Karpas-422 (cell line): ENCODE measurements at places on chromosomes 16 and 17.

- no peak for DNase-seq
Observed at GRCh38 chr17:7122381-7122780, 7.8 kb upstream of the ASGR2 start.

DNA sequence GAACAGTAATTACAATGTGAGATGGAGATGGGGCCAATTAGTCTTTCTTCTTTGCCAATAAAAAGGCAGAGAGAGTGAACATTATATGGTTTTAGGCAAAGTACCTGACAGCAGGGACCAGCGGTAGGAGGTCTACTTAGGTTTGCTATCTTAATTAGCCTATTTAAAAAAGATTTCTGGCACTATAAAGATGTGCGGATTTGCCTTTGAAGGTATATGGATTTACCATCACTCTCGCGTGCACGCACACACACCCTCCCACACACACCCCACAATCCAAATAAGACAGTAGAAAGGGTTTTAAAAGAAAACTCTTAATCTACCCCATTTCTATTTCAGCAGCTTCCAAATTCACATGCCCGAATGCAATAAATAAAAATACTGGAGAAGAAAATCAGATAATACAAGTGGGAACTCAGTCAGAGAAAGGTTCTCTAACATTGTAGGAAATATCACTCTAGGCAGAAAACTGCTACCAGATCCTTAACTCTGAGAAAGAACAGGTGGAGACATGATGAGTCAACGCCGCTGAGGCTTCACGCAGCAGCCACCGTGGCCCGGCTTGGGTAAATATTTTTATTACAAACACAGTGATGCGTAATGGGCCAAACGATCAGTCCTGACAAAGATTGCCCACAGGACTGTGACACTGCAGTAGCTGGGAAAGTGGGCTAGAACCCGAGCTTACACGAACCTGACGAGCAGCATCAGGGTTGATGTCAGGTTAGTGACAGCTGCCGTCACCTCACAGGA is 66.6 kb upstream of the AXIN2 start:
- DNase-seq: no peak

DNA sequence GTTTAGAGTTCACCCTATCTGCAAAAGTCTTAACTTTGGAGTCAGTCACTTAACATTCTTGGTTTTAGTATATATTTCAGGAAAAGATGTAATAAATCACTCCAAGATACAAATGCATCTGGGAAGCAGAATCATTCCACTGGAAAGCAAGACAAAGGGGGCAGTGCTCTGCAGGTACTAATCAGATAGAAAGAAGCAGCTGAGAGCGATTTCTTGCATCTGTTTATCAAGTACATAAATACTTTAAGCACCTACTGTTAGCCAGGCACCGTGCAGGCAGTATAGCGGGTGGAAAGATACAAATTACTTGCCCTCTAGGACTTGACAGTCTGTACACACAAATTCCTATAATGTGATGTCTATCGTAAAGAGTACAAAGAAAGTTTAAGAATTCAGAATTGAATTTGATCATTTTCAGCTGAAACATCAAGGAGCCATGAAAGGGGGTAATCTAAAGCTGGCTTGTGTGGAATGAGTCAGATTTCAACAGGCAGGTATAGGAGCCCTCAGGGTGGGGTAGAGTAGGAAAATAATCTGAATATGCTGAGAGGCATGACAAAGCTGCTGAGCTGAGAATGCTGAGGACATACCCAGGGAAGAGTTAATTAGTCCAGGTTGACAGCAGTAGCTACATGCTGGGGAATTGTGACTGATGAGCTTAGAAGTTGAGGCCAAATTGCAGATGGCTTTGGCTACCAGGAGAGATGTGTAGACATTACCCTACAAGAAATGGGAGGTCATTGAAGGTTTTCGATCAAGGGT is 110.2 kb downstream of the CA10 start:
- DNase-seq: no peak

GRCh38 chr16:65121870-65122723 is at the start of gene CDH11:
TSS of gene CDH11 (minus strand) at chr16:65122063. CDS start at chr16:65004869, 117,194 bp downstream.
- DNase-seq: no peak

- no peak for DNase-seq
Observed at GRCh38 chr17:39732586-39732985, 2.3 kb upstream of the MIEN1 start.

DNA sequence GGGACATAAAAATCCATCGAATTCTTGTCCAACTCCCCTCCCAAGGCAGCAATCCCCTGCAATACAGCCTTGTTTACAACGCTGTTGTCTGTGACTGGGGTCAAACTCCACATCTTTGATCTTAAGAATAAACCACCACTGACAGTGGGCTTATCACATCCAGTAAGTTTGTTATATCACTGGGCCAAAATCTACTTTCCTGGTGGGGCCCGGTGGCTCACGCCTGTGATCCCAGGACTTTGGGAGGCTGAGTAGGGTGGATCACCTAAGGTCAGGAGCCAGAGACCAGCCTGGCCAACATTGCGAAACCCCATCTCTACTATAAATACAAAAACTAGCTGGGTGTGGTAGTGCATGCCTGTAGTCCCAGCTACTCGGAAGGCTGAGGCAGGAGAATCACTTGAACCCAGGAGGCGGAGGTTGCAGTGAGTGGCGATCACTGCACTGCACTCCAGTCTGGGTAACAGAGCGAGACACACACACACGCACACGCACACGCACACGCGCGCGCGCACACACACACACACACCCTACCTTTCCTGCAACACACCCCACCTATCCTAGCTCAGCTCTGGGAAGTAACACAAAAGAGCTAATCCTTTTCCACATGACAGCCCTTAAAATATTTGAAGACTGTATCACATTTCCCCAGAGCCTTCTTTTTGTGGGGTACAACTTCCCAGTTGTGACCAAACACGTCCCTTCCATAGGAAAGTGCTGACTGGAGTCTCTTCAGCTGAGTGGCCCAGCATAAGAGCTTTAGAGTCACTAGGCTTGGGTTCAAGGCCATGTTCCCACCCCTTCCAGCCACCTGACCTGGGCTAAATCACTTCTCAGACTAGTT is 20.9 kb upstream of the ABCC1 start:
- no peak for DNase-seq

DNA sequence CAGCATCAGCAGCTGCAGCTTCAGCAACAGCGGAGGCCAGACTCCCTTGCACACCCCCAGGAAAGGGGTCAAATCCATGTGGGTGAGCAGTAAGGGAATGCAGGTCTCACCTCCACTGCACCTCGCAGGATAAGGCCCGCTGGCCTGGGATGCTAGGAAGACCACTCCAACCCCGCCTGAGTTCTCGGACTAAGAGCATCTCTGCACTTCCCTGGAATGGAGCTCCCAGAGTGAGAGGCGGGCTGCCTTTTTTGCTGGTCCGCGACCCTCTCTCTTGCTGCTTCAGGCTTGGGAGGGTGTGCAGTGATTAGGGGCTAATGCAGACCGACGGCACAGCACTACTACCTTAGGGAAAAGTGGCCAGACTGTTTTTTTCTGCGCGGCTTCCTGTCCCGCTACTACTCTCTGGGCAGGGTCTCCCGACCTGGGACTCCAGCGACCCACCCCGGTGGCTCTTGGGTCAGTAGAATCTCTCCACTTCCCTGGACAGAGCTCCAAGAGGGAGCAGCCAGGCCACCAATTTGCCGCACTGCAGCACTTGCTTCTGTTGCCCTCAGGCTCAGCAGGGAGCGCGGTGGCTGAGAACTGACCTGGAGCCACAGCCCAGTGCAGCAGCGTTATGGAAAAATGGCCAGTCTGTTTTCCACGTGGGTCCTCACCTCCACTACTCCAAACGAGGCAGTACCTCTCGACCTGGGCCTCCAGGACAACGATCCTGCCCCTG is 480.4 kb downstream of the CDH8 start:
- DNase-seq: no peak

DNA sequence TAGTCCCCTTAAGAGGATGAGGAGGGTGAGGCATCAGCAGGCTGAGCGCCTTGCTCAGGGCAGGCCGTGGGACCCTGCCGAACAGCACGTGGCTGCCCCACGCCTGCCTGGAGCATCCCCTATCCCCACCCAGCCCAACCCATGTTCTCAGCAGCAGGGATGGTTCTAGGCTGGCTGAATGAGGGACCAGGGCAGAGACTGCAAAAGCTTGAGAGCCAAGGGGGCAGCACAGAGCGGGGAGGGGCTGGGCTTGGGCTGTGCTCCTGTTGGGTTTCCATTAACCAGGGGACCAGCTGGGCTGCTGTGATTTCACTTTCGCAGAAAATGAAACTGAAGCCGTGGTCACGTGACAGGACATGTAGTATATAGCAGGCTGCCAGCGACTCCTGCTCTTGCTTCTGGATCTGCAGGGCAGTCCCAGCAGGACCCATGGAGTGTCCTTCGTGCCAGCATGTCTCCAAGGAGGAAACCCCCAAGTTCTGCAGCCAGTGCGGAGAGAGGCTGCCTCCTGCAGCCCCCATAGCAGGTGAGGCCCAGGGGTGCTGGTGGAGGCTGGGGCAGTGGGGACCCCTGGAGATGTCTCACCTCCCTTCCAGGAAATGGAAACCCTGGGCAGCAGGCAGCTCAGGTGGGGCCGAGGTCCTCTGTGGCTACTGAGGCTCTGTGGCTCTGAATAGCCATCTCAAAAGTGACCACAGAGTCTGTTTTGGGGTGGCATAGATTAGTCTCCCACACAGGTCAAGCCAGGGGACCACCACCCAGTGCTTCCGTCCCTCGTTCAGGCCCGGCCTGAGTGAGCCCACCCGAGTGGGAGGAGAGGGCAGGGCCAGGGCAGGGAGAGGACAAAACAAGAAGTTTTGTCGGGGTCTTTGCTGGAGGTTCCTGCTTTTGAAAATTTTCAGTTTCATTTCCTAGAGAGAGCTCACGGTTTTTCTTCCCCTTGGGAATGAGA is 2.9 kb downstream of the RNF213 start:
- DNase-seq: peak; percentile 81

DNA sequence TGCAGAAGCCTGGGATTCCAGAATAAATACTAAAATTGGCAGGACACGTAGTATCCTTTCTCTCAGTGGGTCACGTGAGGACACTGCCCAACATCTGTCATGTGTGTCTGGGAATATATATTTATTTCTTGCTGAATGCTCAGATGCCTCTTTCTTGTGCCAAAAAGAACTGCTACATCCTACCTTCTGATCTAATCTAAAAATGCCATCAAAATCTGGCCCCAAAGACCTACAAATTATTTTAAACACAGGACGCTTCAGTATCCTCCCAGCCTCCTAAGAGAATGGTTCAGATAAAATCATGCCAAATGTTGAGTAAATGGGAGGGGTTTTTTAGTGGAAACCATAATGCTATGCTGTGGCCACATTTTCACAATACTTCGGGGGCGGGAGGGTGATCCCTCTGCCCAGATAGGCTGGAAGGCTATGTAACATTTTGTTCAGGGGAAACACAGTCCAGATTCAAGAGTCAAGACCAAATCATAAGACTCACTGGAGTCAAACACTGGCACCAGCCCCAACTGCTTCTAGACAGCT is 22.9 kb upstream of the CORO6 start:
- no peak for DNase-seq

DNA sequence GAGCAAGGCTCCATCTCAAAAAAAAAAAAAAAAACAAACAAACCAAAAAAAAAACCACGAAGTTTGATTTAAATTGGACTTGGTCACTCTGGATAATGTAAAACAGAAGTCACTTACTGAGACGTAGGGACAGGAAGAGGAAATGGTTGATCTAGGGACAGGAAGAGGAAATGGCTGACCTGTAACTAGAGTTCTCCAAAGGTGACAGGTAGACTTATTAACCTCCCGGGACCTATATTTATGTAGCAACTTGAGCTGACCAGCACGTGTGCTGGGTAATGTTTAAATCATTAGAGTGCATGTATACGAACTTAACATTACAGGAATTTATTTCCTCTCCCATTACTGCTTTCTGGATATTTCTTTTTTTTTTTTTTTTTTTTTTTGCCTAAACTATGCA is 81.5 kb upstream of the DHX40 start:
- no peak for DNase-seq

DNA sequence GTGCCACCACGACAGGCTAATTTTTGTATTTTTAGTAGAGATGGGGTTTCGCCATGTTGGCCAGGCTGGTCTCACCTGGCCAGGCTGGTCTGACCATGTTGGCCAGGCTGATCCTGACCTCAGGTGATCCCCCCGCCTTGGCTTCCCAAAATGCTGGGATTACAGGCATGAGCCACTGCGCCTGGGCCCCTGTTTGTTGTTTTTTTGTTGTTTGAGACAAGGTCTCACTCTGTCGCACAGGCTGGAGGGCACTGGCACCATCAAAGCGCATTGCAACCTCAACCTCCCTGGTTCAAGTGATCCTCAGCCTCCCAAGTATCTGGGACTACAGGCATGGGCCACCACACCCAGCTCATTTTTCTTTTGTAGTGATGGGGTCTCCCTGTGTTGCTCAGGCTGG is 43.7 kb upstream of the TAOK1 start:
- DNase-seq: no peak

GRCh38 chr17:37220607-37220953 is 155.2 kb upstream of the C17orf78 start:
- DNase-seq: peak; percentile 73

DNA sequence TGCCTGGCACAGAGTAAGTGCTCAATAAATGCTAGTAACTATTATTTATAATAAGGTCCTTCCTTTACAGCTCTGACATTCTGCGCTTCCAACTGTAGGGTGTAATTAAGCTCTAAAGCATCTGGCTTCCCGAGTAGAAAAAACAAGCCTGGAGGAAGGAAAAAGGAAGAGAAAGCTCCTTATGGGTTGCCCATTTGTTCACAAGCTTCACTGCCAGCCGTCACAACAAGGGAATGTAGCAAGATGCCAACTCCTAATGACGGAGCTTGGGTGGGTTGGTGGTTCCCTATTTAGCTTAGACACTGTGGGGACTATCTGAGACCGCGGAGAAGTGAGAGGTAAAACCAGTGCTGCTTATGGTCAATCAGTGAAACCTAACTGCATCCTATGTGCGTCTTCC is 7.3 kb upstream of the RPRML start:
- DNase-seq: no peak

GRCh38 chr17:5552841-5553240 is 31.5 kb downstream of the NLRP1 start:
- no peak for DNase-seq

GRCh38 chr17:50491505-50491904 is 12.8 kb downstream of the RSAD1 start:
- DNase-seq: no peak

- DNase-seq: peak; percentile 57
Observed at GRCh38 chr16:58732545-58733247, 1.4 kb downstream of the GOT2 start.

DNA sequence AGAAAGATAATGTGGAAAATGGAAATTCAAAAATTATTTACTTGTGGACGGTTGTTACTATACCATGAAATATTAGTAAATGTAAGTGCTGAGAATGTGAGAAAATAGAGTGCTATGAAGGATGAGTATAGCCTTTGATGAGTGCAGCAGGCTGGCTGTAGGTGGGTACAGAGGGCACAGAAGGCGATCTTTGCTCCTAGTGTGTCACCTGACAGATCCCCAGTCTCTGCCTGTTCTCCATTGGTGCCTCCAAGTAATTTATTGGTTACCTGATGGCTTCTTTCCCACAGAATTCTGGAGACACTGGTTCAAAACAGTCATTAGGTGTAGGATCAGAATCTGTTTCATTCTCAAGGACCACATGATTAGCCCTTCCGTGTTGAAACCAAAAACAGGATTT is 28.9 kb downstream of the ABCA9 start:
- DNase-seq: no peak

GRCh38 chr16:87507351-87508069 is 14.7 kb upstream of the ZCCHC14 start:
- no peak for DNase-seq

GRCh38 chr16:2530629-2531318 is 434 bp downstream of the CEMP1 start:
- DNase-seq: no peak
